Foreskin fibroblast (primary cell): ENCODE measurements at places on chromosomes 4 and X.

DNA sequence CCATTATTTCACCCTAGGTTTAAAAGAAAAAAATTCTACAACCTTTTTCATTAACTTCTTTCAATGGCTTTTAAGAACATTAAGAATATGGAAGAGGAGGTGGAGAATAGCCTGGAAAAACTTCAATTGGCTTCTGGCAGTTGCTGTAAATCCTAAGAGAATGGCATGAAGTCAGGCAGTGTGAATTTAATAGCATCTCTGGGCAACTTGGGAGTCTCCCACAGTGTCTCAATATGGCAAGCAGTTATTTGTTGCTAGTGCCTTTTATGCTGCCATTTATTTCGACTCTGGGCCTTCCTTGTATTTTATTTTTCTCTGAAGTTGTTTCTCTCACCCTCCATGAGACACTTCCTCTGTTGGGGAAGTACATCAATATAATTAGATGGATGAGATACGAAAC is 322.1 kb downstream of the CBLL2 start:
- no peak for DNase-seq

DNA sequence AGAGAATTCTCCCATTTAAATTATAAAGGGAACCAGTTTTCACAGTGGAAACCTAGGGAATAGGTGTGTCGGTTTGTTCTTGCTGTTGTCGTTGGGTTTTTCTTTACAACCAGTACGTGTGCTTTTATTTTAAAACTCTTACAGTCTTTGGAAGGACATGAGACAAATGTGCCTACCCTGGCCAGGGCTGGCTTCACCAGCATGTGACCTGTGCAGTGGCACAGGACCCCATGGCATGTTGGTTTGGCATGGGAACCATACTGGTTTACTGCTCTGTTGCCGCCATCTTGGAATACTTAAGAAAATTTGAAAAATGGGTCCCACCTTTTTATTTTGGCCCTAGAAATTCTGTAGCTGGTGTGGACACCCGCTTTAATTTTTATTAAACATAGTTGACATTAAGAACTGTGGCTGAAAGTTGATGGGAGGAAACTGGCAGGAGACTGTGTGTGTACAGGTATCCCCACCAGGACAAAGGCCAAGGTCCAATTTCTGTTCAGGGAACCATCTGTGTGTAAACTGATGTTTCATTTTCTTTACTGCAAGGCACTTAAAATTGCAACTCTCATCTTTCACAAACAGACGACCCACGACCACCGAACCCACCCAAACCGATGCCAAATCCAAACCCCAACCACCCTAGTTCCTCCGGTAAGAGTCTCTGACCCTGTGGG is 28.8 kb downstream of the CD99 start:
- DNase-seq = no peak

GRCh38 chr4:154399259-154399974 is 92.2 kb downstream of the DCHS2 start:
- DNase-seq = peak; percentile 20

GRCh38 chrX:31170792-31171191 is 99.0 kb upstream of the FTHL17 start:
- no peak for DNase-seq

- DNase-seq = no peak
Measured at GRCh38 chr4:138140879-138141278, 101.3 kb downstream of the SLC7A11 start.

- no peak for DNase-seq
Measured at GRCh38 chr4:177293208-177294033, 16.3 kb upstream of the NEIL3 start.

DNA sequence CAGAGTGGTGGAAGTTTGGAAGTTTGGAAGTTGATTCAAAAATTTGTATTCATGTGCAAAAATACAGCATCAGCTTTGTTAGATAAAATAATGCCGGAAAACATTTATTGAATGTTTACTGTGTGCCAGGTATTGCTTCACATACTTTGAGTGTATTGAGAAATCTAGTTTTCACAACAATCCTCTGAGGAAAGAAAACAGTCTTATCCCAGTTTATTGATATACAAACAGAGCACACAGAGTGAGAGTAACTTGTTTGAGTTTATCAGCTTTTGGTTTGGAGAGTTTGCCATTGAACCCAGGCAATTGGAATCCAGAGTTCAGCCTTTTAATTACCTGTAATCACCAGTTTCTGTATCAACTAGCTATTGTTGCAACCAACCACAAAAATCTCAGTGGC is 127.2 kb upstream of the RPS6KA3 start:
- DNase-seq = no peak

GRCh38 chr4:2836391-2836859 is 7.2 kb upstream of the ADD1 start:
- no peak for DNase-seq

GRCh38 chr4:159222043-159222552 is 119.2 kb downstream of the RAPGEF2 start:
- DNase-seq = no peak

DNA sequence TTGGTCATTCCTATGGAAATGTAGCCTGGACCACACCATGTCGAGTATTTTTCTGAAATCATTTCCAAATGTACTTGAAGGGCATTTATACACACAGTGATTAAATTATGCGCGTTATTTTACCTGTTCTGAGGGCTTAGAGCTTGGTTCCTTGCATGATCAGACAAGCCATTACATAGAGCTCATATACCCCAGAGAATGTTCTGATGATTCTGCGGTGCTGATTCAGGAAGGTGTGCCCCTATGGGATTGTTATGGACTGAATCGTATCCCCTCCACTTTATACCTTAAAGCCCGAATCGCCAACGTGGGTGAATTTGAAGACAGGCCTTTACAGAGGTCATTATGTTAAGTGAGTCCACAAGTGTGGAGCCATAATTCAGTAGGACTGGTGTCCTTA is 848.9 kb downstream of the TRIML1 start:
- no peak for DNase-seq

GRCh38 chrX:40468033-40468846 is 112.5 kb upstream of the ATP6AP2 start:
- no peak for DNase-seq

GRCh38 chrX:37776987-37777325 is 2.9 kb upstream of the CYBB start:
- DNase-seq = no peak

DNA sequence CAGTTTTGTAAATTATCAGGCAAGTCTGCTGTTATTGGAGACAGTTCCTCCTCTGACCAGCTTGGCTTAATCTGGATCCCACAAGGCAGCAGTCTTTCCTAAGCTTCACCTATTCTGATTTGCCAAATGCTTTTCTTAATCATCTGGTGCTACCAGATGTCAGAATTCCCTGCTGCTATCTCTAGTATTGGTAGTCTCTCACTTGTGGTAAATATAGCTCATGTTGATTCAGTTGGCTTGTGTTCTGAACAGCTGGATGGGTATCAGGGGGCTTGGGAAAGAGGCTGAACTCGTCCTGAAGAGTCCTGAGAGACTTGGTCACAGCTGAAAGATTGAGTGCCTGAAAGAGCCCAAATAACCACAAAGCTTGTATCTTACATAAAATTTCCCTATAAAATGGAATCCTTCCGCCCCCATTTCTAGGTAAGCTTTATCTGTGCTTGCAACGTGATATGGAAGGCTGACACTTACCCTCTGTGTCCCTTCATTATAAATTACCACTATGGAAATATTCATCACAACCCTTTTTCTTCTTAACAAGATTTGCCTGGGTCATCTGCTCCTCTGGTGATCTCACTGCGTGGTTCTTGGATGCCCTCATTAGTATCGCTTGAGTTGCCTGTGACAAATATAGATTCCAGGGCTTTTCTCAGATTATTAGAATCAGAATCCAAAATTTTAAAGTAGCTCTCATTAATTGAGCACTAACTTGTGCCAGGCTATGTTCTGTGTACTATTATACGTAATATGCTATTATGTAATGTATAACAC is 104.1 kb upstream of the GPRIN3 start:
- DNase-seq = no peak

GRCh38 chrX:123906557-123907316 is 46.9 kb downstream of the XIAP start:
- DNase-seq = no peak

GRCh38 chrX:69501429-69501828 is 2.7 kb upstream of the NALF2 start:
- no peak for DNase-seq

DNA sequence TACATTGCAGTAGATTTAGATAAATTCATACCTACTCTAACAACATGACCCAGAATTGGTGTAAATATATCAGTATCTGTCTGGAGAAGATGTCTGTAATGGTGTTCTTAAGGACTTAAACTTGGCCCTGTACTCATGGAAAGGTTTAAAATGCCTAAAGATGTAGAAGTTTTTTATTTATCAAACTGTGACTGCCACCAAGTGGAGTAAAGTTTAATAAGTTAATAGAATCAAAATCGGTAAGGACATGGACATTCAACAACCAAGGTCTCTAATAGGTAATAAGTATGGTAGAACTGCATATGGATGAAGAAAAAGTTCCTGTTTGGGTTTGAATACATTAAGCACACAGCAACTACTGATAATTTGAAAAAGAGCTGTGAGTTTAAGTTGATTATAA is 474.0 kb upstream of the NDST3 start:
- DNase-seq = peak; percentile 1

DNA sequence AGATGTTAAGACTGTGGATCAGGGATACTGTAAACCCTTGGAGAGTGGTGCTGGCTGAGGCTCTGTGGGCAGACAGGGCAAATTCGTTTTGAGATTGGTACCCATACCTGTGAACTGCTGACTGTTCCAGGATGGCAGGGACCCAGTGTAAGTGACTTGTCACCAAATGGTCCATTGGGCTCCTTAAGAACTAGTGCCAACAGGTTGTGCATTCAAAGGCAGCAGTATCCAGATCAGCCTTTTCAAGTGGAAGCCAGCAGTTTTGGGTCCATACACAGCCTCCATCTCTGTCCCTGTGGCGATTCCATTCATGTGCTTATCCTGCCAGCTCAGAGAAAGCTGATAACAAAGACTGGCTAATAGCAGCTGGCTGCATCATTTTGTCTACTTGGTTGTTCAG is 84.0 kb upstream of the SCOC start:
- DNase-seq = no peak

GRCh38 chr4:17616283-17616682 is 1.8 kb downstream of the MED28 start:
- no peak for DNase-seq

DNA sequence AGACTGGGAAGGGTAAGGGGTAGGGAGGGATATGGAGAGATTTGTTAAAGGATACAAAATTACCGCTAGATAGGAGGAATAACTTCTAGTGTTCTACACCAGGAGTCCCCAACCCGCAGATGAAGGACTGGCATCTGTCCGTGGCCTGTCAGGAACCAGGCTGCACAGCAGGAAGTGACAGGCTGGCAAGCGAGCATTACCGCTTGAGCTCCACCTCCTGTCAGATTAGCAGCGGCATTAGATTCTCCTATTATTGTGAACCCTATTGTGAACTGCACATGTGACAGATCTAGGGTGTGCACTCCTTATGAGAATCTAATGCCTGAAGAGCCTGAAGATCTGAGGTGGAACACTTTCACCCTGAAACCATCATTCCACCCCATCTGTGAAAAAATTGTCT is 27.9 kb upstream of the BBS7 start:
- no peak for DNase-seq

DNA sequence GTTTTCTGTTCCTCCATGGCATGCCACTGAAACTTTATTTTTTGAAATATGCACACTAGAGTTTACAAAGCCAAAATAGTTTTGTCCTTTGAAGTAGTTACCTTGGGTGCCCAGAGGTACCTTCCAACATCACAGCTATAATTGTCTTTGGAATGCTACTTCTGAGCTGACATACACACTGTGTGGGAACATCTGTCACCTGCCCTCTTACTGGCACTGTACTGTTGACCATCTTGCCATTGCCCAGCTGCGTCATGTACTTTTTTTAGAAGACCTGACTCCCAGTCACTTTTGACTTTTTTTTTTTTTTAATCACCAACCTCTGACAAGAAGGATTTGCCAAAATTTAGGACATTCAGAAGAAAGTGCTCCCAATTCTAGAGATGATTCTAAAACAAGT is 200.5 kb upstream of the CXorf66 start:
- DNase-seq = no peak

- DNase-seq = peak; percentile 3
Measured at GRCh38 chr4:121582296-121582695, 114.5 kb downstream of the ANXA5 start.

GRCh38 chrX:103781706-103782105 is 5.1 kb downstream of the PLP1 start:
- no peak for DNase-seq

DNA sequence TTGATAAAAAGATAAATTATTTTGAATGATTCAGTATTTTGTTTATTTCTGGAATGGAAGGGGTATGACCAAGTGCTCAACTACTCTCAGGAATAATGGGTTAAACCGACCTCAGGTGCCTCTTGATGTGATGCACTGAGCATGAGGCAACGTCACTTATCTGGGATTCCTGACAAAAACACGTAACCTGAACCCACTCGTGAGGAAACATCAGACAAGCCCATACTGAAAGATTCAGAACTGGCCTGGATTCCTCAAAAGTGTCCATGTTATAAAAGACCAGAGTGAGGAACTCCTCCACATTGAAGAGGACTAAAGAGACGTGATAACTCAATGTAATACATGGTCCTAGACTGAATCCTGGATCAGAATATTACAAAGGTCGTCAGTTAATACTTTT is 144.0 kb downstream of the FNIP2 start:
- peak; percentile 48 for DNase-seq

- no peak for DNase-seq
Measured at GRCh38 chr4:10606483-10607155, 77.9 kb downstream of the CLNK start.

- no peak for DNase-seq
Measured at GRCh38 chrX:115251458-115252233, 17.8 kb upstream of the LRCH2 start.

DNA sequence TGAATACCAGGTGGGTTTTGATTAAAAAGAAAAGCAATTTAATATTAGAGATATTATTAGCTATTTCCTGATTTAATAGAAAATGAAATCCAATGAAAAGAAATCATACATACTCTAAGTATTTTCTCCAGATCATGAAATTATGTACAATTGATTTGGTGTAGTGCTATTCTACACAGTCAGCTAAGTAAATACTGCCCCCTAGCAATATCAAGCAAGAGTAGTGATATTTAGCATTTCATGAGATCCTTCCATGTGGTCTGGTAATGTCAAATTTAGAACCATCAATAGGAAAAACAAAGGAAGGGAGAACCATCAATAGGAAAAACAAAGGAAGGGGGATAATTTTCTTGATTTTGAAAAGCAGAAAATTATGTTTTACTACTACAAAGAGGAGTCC is 114.6 kb downstream of the TBCK start:
- DNase-seq = peak; percentile 7

DNA sequence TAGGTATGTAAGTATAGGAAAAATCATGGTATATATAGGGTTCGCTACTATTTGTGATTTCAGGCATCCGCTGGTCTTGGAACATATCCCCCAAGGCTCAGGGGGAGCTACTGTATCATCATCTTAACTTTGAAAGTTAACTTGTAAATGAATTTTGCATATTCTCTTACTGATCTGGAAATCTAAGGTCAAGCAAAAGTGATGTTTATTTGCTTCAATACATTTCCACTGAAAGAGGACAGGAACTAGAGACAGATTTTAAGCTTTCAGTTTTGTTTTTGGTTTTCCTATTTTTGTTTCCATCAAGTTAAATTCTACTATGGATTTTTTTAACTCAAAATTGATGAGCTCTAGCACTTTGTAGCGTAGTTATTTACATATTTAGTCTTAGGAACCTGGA is 56.2 kb downstream of the NAF1 start:
- no peak for DNase-seq
